ENCODE measurements at places on chromosomes 13 and 19.

- no peak for DNase-seq
Measured at GRCh38 chr13:113390874-113391497, 27.1 kb upstream of the GRTP1 start.

DNA sequence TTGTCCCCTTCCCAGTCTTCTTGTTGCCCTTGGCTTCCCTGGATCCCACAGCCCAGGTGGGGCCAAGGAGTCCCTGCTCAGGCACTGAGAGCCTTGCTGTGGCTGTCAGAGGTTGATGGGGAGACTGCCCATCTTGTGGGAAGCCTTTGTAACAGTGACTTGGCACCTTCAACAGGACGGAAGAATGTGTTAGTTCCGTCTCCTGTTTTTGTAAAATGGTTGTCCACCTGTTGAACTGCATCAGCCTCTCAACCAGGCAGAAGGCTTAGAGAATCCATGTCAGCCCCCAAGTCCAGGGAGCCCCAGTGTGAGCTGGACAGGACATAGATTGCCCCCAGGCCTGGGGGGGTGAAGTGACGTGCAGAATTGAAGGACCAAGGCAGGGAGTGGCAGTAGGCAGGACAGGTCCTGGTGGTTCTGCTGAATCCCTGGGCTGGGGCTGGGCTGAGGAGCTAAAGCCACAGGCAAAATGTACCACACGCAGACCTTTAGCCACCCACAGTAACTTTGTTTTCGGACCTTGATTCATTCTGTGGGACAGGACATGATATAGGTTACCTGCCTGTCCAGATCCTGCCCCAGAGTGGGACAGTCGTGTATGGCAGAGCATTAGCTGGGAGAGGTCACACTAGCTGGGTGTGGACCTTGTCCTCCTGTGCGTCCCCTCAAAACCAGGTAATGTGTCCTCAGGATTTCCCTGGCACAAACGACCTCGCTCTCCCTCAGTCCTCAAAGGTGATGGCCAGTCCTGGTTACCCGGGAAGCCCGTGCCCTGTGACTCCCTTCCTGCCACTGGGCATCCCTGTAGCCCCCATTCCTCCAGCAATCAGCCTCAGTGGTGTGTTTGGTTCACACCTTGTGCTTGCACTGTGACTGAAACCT is 47.0 kb downstream of the GATAD2A start:
- no peak for DNase-seq

- DNase-seq: no peak
Measured at GRCh38 chr19:48716562-48717291, 2.8 kb downstream of the MAMSTR start.

GRCh38 chr19:12864721-12865715 is 16.2 kb downstream of the DNASE2 start:
- no peak for DNase-seq

GRCh38 chr13:113791761-113792160 is 32.7 kb downstream of the TMEM255B start:
- DNase-seq: no peak

GRCh38 chr19:23070353-23071146 is 46.3 kb upstream of the ZNF730 start:
- DNase-seq: no peak

DNA sequence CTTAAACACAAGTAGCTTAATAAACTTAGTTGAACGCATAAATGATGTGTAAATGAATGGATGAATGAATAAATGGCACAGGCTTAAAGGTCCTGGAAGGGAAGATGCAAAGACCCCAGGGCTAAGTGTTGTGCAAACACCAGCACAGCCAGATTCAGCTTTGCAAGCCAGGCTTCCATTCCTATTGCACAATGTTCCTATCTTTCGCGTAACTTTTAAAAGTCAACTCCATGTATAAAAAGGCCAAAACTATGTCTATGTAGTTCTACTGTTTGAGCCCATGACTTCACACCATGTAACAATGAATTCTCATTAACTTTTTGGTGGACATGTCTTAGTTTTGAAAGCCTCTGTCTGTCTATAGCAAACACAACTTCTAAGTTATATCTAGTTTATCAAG is 226.0 kb downstream of the NALCN start:
- DNase-seq: no peak

- no peak for DNase-seq
Measured at GRCh38 chr19:17347361-17347760, 10.0 kb downstream of the GTPBP3 start.

- no peak for DNase-seq
Measured at GRCh38 chr19:6263735-6264444, 15.9 kb downstream of the MLLT1 start.

DNA sequence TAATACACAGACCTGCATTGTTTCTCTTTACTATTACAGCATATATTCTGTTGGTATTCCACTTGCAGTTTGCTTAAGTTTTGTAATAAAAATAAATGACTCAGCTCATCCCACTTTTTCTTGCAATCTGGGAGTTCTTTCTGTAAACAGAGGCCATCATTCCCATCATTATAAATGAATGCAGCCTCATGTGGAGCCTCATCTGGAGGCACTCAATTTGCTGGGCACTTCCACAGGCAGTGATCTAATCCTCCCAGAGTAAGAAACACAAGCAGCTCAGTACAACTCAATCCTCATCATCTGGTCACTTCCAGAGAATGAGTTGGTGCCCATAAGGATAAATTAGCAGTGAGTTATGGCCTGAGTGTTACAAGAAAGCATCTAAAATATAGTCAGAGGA is 2801.9 kb downstream of the PCDH9 start:
- no peak for DNase-seq

DNA sequence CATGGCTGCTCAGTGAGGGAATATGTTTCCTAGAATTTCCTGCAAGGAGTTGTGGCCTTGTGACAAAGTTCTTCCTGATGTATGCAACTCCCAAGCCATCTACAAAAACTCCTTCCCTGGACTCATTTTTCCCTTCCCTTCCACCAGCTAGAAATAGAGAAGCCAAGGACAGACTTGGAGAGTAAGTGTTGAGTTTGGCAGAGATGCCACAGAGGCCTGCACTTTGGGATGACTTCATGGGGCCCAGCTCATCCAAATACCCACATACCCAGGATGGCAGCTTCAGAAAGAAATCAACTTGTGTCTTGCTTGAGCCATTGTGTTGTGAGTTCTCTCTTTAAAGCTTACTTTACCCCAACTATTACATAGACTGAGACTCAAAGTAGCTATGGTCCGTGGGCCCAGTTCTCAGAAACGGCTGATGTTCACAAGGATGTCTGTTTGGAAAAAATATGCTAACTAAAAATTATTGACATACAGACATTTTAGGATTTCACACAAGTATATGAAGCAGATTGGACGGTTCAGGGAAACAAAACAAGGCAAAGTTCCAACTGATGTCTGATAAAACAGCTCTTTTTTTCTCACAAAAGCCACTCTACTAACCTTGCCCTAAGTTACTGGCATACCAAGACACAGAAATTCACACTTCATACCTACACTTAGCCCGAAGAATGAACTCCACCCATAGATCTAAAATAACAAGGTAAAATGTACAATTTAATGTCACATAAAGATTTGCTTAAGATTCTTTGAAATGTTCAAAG is 107.9 kb downstream of the NALCN start:
- no peak for DNase-seq

- DNase-seq: peak; percentile 36
Measured at GRCh38 chr13:40148101-40148500, 492.6 kb downstream of the COG6 start.

DNA sequence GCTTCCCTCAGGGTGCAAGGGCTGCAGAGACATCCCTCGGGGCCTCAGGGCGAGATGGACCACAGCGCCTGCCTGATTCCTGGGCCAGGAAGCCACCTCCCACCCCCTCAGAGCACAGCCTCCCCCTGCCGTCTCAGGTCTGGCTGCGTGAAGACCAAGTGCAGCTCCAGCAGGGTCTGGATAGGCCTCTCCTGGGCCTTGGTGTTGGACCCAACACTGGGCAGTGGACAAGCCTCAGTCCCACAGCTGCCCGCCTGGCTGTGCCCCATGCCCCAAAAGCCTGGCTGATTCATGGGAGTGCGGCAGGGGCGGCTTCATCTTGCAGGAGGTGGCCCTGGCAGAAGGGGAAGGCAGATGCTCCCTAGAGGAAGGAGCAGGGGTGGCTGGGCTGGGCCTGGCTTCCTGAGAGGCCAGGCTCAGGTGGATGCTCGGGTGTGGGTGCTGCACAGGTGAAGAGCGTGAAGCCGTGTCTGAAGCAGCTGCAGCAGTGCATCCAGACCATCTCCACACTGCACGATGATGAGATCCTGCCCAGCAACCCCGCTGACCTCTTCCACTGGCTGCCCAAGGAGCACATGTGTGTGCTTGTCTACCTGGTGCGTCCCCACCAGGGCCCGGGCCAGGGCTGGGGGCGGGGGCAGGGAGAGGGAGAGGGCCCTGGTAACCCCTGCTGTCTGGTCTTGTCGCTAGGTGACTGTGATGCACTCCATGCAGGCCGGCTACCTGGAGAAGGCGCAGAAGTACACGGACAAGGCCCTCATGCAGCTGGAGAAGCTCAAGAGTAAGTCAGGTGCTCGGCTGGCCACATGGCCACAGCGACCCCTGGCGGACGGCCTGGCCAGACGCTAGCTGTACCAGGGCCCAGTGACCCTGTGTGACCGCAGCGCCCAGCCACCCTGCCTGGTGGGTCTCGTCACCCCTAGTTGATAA is 21.7 kb downstream of the MAU2 start:
- DNase-seq: no peak

DNA sequence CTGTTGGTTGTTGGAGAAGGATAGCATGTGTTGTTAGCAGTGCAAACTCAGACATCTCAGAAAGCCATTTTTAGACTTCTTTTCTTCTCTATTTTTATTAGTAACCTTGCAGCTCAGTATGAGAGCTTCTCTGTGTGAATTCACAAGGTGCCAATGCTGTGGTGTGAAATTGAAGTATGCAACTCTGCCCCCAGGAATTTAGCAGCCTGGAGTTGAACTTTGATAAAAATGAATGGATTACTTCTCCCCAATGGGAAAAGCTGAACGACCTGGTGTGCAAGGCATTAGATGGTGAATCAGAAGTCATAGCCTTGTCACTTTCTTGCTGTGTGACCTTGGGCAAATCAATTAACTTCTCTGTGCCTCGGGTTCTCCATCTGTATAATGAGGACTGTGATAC is 512.3 kb upstream of the PCDH9 start:
- DNase-seq: no peak

- DNase-seq: no peak
Measured at GRCh38 chr13:77720988-77721387, 23.5 kb downstream of the SLAIN1 start.

DNA sequence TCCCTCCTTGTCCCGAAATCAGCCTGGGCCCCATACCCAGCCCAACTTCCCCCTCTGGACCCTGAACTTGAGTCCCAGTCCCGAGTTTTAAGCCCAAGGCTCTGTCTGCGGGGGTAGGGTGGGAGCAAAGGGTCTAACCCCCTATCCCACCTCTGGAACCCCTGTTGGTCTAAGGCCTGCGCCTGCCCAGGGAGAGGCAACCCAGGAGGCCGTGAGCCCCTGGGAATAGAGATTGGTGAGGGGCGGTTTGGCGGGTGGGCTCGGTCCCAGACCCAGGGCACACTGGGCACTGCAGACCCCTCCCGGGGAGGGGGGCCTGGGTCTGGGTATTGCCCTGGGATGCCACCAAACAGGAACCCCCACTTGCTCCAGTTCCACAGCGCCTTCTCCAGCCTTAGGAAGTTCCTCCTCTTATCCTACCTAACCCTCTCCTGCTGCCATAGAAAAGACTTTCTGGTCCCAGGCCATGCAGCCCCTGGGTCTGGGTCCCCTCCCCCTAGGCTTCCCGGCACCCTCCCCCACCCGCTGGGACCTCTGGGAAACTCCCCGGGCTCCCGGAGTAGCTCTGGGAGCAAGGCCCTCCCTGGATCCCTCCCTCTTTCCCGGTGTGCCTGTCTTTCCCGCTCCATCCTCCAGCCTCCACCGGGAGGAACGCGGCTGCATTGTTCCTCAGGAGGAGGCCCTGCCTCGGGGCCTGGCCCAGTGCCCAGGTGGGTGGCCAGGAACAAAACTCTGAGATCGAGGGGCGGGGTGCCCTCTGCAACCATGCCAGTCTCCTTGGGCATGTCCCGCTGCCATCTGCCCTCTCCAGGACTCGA is 33.6 kb upstream of the NANOS3 start:
- DNase-seq: no peak

DNA sequence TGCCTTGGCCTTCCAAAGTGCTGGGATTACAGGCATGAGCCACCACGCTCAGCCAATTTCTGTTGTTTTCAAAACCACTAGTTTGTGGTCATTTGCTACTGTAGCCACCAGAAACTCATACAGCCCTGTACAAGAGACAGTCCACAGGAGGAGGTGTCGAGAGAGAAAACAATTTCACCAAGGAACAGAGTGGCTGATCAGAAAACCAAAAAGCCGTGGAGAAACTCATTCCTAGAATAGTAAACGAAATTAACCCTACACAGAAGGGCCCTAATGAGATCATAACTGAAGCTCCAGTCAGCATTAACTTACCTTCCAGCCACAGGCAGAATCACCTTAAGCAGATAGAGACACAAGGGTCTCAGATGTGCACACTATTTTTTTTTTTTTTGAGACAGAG is 3.8 kb upstream of the CCDC124 start:
- no peak for DNase-seq

GRCh38 chr19:45568732-45569131 is 15.9 kb downstream of the OPA3 start:
- no peak for DNase-seq

- DNase-seq: no peak
Measured at GRCh38 chr19:1080360-1081161, 13.6 kb downstream of the ARHGAP45 start.

DNA sequence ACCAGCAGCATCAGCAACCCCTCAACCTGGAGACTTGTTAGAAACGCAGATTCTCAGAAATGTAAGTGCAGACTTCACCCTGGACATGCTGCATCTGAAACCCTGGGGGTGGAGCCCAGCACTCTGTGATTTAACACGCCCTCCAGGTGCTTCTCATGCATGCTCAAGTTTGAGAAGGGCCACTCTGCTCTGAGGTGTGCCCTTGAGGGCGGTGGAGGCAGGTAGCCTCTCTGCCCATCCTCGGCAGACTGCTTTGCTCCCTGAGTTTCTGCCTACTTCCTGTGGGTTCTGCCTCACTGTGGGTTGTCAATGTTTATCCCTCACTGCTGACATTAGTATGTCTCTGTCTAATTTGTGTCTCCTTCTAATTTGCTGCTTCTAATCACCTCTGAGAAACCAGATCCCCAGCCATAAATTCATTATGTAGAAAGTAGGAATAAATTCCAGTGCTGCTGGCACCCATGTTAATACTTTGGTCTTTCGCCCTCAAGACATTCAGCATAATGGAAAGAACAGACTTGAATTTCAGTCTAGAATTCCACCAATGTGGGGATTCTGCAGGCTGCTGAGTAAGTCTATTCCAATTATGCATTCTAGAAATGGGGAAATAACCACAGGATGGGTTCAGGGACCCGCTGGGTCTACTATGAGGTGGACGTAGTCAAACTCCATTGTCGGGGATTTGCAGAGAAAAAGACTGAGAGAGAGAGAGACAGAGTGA is 51.3 kb upstream of the CYSLTR2 start:
- no peak for DNase-seq

All from CD4-positive, alpha-beta T cell treated with Interferon alpha-2 for 1 hour (primary cell).